Tibial artery (tissue), 4 donors: ENCODE measurements at places on chromosomes 1 and 21.

- no peak overlapping the region for H3K27ac ChIP-seq
- no peaks in the 10 kb centered on the region for H3K27me3 ChIP-seq
- H3K4me3 ChIP-seq: no peak overlapping the region
- no peaks in the 10 kb centered on the region for H3K36me3 ChIP-seq
Observed at GRCh38 chr1:240591564-240591963, 20.4 kb downstream of the GREM2 start.

DNA sequence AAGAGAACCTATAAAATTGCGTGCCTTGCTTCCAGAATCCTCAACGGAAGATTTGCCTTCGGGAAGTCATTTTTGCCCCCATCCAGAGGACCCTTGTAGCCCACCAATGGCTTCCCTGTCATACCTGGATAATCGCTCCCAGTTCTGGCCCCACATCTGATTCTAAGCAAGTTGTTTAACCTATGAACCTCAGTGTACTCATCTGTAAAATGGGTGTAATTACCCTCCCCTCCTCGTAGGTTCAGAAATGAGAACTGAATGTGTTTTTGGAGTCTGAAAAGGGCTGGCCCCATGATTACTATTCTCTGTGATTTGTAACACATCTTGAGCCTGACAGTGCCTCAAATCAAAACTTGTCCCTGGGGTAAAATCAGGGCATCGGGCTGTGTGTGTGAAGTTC is 81.6 kb upstream of the TMEM51 start:
- peak overlapping the region; percentile 41 for H3K27ac ChIP-seq
- no peaks in the 10 kb centered on the region for H3K36me3 ChIP-seq
- no peak for DNase-seq
- no peaks in the 10 kb centered on the region for H3K27me3 ChIP-seq

- H3K36me3 ChIP-seq: no peaks in the 10 kb centered on the region
- H3K4me1 ChIP-seq: peaks cover 15% of the 10 kb centered on the region
- H3K4me3 ChIP-seq: no peak overlapping the region
- H3K27ac ChIP-seq: no peak overlapping the region
Observed at GRCh38 chr1:66503841-66504470, 30.0 kb upstream of the SGIP1 start.

DNA sequence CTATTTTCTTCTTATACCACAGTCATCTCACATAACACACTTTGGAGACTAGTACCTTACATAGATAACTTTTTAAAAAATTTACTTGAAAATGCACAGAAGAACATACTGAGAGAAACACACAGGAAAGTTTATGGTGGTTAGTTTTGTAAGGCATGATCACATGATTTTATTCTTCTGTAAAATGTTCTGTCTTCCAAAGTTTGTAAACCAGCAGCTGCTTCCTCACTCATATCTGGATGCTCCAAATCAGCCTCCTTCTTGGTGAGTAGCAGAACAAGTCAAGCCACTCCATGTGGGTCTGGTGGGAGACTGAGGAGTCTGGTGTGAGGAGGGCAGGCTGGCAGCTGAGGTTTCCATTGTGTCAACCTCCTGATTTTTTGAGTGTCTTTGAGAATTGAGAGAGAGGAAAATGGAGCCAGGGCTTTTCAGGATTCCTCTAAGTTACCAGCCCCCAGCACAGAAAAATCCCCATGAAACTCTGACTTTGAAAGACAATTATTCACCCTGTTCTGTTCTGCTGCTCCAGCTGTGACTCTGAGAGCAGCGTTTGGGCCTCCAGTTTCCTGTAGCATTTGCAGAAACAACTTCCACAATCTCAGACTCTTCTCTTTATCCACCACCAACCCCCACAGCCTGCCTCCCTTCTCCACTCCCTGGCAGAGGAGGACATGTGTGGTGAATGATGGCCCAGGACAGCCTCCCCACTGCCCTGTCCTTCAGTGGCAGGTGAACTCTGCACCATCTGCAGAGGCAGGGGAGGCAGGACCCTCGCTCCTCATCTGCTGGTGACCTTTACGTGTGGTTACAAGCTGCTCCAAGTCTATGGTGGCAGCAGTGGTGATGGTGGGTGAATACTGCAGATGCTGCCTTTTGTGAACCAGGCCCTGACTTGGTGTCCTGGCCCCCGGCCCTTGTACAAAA is 82.3 kb downstream of the FCRL5 start:
- no peak overlapping the region for H3K4me3 ChIP-seq
- H3K27ac ChIP-seq: no peak overlapping the region
- no peaks in the 10 kb centered on the region for H3K4me1 ChIP-seq
- no peaks in the 10 kb centered on the region for H3K36me3 ChIP-seq
- no peak for DNase-seq
- H3K27me3 ChIP-seq: no peaks in the 10 kb centered on the region

GRCh38 chr21:44394733-44395132 is 41.3 kb downstream of the TRPM2 start:
- H3K27ac ChIP-seq: no peak overlapping the region
- no peak for DNase-seq
- peaks cover 29% of the 10 kb centered on the region for H3K27me3 ChIP-seq
- no peaks in the 10 kb centered on the region for H3K36me3 ChIP-seq

GRCh38 chr1:43986712-43987111 is 4.7 kb upstream of the CCDC24 start:
- no peak overlapping the region for H3K4me3 ChIP-seq
- no peak for DNase-seq
- H3K27ac ChIP-seq: no peak overlapping the region

DNA sequence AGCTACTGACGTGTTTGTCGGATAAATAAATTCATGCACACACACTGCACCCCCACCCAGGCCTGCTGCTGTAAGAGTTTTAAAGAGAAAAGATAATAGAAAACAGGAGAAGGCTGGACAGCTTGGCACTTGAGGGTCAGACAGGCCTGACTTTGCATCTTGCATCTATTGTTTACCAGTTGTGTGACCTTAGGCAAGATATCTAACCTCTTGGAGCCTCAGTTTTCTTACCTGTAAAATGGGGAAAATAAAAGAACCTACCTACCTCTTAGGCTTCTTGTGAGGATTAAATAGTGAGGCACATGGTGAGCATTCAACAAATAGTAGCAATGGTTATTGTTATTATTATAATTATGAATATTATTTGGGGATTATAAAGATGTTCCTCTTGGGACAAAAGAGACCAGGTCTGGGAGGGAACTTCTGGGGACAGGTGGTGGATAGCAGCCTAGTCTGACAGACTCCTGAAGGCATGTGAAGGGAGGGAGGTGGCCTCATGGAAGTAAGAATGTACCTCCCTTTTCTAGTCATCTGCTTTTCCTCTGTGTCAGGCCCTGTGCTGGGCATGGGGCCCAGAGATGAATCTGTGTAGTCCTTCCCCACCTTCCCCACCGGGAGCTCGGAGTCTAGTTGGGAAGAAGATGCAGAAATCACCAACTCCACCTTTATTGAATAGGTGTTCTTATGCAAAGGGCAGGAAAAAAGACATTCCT is 18.3 kb upstream of the EPB41 start:
- no peak overlapping the region for H3K4me3 ChIP-seq
- no peak for DNase-seq
- H3K27ac ChIP-seq: no peak overlapping the region

- H3K27me3 ChIP-seq: no peaks in the 10 kb centered on the region
- H3K4me1 ChIP-seq: no peaks in the 10 kb centered on the region
- no peak overlapping the region for H3K4me3 ChIP-seq
- peak; percentile 60 for DNase-seq
- H3K27ac ChIP-seq: no peak overlapping the region
Observed at GRCh38 chr1:228998179-228998578, 262.9 kb downstream of the RHOU start.

DNA sequence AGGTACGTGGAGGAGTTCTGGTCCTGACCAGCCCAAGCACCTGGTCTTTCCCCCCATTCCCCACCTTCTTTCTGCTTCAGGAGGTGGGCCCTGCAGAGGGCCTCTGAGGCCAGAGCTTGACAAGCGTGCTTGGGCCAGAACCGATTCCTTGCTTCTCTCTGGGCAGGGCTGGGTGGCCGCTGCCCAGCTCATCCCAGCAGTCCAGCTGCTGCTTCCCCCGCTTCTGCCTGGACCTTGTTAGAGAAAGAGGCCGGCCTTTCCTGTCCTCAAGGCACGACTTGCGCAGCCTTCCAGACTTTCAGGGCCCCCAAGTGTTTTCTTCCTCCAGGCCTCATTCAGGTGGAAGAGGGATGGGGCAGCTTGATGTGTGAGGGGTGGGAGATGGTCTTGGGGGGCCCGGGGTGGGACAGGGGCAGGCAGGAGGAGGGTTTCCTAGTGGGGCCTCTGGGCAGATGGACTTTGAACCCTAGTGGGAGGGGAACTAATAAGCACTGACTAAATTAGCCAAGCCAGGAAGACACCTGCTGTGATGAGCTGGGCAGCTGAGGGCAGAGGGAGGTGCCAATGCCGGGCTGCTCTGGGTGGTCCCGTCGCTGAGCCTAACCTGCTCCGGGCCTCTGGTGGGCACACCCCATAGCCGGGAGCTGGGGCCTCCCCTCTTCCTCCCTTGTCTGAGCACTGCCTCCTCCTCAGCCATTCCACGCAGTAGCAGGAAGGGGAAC is 36.5 kb downstream of the ARHGEF10L start:
- H3K4me3 ChIP-seq: no peak overlapping the region
- H3K27me3 ChIP-seq: no peaks in the 10 kb centered on the region
- H3K4me1 ChIP-seq: peaks cover 100% of the 10 kb centered on the region
- no peaks in the 10 kb centered on the region for H3K36me3 ChIP-seq

DNA sequence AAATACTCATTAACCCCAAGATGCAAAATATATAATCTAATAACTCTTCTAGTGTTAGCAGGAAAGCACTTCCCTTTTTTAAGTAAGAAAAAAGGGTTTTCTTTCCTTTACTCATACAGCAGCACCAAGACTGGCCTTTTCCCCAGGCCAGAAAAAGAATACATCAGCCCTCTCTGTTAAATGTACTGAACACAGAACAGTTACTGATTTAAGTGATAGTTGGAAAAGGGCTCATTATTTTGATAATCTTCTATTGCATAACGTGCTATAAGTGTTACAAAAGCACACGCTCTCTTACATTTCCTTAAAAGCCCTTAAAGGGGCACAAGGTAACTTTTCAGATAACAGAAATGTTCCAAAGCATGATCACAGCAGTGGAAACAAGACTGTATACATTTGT is 142.9 kb downstream of the TIAM1 start:
- no peak overlapping the region for H3K27ac ChIP-seq
- H3K4me1 ChIP-seq: no peaks in the 10 kb centered on the region
- H3K4me3 ChIP-seq: no peak overlapping the region
- no peaks in the 10 kb centered on the region for H3K36me3 ChIP-seq
- DNase-seq: no peak

GRCh38 chr1:204709960-204710912 is 24.7 kb upstream of the LRRN2 start:
- no peaks in the 10 kb centered on the region for H3K36me3 ChIP-seq
- no peak overlapping the region for H3K4me3 ChIP-seq
- peaks cover 80% of the 10 kb centered on the region for H3K27me3 ChIP-seq
- no peak for DNase-seq

DNA sequence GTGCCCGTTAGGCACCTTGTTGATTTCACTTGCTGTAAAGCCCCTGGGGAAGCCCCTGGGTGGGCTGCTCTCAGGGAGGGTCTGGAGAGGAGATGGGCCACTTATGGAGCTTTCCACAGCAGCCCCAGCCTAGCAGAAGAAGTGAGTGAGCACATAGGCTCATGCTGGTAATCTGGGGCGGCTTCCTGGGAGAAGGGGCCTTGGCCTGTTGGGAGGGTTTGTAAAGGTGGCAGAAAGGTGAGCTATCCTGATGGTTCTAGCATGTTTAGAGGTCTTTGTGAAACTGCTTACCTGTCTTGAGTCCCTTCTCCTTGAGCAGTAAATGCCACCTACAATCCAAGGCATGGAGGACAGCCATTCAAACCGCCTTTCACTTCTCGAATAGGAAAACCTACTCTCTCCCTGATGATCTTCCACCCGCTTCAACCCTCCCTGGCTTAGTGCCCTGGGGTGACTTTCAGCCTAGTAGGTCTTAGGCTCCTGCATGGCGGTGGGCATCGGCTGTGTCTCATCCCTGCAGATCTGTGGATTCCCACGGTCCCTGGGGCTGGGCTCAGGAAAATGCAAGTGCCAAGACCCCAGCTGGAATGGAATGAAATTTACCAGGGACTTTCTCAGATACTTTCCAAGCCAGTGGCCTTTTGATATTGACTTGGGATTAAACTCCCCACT is 87.6 kb upstream of the SELENON start:
- H3K27ac ChIP-seq: no peak overlapping the region
- peaks cover 3% of the 10 kb centered on the region for H3K4me1 ChIP-seq
- no peak for DNase-seq
- no peaks in the 10 kb centered on the region for H3K27me3 ChIP-seq
- no peak overlapping the region for H3K4me3 ChIP-seq

- no peaks in the 10 kb centered on the region for H3K36me3 ChIP-seq
- no peak overlapping the region for H3K27ac ChIP-seq
- no peak for DNase-seq
- H3K4me1 ChIP-seq: no peaks in the 10 kb centered on the region
- H3K27me3 ChIP-seq: no peaks in the 10 kb centered on the region
Observed at GRCh38 chr1:79004916-79005315, 1.6 kb downstream of the ADGRL4 start.

DNA sequence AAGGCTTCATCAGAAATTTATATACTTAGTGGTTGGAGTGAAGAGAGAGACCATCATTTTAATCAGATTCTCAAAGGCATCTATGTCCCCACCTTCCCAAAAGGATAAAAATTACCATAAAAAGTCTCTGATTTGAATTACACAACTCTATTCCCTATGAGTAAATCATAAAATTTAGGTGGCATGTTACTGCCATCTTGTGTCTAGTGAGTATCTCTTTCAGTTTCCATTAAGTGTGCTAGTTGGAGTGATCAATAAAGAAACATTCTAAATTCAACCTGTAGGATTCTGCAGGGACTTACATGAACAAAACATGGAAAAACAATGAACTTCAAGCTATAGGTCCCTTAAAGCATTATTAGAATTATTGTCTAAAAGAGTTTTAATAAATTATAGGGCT is 655.4 kb downstream of the LTN1 start:
- no peak for DNase-seq
- H3K27ac ChIP-seq: no peak overlapping the region
- H3K36me3 ChIP-seq: no peaks in the 10 kb centered on the region
- H3K4me3 ChIP-seq: no peak overlapping the region

DNA sequence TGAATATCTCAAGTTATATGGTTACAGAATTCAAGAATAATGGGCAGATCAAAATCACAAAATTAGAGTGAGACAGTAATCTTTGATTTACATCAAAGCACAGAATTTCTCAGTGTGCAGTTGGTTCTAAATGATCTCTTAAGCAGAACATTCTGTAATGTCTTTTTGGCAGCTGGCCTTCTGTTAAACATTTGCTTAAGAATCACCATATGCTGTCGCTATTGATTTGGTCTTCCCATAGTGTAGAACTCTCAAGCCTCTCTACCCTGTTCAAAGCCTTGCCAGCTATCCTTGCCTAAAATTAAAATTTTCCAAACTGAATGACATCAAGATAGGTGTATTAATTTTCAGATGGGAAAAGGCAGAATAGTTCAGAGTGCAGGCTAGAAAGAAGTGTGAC is 38.9 kb upstream of the ERO1B start:
- no peaks in the 10 kb centered on the region for H3K4me1 ChIP-seq
- H3K4me3 ChIP-seq: no peak overlapping the region
- no peaks in the 10 kb centered on the region for H3K36me3 ChIP-seq
- DNase-seq: no peak
- H3K27me3 ChIP-seq: no peaks in the 10 kb centered on the region
